Esophagus squamous epithelium (tissue), 5 donors: ENCODE measurements at places on chromosomes 5 and 9.

DNA sequence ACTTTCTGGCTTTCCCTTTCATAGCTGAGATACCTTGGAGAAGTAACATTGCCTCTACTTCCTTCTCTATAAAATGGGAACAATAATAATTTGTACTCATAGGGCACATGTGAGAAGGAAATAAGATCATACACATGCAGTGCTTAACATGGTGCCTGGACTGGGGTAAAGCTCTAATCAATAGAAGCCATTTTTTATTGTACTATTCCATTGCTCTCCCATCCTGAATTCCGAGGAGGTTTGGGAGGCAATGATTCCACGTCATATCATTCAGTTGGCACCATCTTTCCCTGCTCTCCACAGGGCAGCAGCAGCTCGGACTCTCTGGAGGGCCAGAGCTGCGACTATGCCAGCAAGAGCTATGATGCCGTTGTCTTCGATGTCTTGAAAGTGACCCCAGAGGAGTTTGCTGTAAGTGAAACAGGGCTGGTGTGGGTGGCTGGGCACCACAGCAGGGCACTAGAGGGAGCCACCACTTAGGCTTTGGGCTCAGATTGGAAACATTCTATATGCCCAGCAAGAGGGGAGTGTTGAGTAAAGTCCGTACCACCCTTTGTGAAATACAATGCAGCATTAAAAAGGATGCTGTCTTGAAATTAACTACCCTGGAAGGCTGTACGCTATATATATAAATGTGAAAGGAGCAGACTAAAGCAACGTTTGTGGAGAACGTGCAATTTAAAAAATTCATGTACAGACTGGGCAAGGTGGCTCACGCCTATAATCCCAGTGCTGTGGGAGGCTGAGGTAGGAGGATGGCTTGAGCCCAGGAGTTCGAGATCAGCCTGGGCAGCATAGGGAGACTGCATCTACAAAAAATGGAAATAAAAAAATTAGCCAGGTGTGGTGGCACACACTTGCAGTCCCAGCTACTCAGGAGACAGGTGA lies 51.2 kb downstream of the RALGPS1 start:
- no peak for DNase-seq

DNA sequence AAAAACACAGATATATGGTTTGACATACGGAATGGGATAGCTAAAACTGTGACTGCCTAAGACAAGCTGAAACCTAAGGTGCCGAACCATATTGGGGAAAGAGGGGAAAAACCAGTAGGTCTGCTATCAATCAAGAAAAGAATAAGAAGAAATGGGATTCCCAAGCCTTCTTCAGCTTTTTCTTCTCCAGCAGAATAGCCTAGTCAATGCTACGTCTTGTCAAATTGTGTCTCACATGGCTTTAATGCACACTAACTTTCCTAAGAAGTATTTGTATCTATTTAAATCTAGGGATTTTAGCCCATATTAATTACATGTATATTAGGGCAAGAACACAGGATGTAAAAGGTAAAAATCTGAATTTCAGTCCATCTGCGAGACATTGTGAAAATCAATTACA lies 797 bp upstream of the FBXO38 start:
- no peak for DNase-seq

DNA sequence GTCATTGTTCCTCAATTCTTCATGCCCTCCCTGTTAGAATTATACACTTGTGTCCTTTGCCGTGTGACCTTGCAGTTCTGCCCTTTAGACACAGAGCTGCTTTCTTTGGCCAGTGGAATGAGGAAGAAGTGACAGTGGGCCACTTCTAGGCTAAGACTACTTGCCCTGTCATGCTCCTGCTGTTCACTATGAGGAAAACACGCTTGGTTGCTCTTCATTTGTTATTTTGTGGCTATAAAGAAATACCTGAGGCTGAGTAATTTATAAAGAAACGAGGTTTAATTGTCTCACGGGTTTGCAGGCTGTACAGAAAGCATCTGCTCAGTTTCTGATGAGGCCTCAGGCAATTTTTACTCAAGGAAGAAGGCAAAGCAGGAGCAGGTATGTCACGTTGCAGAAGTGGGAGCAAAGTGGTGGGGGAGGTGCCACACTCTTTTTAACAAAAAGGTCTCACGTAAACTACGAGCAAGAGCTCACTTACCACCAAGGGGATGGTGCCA lies 279.1 kb upstream of the DMAC1 start:
- DNase-seq, result no peak

- no peak for DNase-seq
Measured at GRCh38 chr9:4831119-4831518, 38.4 kb downstream of the RCL1 start.

DNA sequence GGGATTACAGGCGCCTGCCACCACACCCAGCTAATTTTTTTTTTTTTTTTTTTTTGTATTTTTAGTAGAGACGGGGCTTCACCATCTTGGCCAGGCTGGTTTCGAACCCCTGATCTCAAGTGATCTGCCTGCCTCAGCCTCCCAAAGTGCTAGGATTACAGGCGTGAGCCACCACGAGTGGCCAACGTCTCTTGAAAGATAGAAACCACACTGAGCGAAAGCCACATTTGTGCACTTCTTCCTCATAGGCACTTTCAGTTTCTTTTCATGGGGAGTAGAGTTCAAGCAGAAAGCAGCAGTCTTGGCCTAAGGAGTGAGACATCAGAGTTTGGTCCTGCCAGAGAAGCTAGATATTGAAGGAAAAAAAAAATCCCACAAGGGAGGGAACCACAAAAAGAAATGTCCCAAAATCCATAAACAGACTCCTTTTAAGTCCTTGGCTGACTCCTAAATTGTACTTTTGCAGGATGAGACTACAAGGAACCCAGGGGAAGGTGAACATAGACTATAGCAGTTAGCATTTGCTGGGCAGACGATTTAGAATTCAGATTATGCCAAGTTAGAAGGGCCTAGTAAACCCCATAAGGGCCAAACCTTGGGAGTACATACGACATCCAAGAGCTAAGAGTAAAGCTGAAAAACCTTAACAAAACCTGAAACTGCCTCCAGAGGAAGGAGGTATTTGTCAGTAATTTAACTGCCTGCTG lies 43.9 kb upstream of the GLIPR2 start:
- DNase-seq, result no peak

DNA sequence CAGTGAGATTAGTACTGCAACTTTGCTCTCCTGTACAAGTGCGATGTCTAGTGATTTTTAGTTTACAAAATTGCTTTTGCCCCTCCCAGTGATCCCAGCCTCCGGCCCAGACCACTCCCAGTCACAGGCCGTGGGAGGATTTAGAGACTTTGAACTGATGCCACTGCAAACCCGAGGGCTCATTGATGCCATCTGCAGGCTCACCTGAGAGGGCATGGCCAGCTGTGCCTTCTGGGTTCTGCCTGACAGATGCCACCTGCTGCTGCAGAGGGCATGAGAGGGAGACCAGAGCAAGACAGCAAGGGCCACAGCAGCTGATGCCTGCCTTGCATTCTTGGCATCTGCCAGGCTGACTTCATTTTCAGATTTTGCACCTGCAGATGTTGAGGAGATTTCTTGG lies 593.8 kb downstream of the CDK5RAP2 start:
- no peak for DNase-seq

GRCh38 chr5:84248013-84248412 lies 136.7 kb downstream of the EDIL3 start:
- DNase-seq, result no peak

- DNase-seq, result no peak
Measured at GRCh38 chr5:115480271-115480670, 64.3 kb downstream of the FEM1C start.

DNA sequence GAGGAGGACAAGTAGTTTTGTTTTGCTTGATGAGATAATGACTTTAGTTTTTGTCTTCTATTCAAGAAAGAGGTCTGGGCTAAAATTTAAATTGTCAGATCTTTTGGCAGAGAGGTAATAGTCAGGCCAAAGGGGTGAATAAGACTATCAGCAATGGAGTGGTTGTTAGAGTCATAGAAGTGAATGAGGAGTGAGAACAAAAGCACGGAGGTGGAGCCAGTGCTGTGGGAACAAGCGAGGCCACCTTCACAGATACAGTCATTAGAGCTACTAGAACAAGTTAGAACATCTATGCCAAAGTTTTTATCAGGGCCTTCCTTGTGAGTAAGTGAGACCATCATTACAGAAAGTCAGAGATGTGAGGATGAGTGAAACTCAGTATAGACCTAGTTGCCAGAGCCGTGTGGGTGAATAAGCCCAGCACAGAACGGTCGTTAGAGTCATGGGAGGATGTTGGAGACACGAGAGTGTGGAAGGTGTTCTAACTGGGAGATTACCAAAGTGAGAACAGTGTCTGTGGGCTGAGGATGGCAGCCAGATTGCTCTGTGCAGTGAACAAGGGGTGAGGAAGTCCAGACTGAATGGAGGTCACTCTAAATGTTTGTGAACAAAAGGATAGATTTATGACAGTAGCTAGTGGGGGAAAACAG lies 135.1 kb downstream of the RPS23 start:
- no peak for DNase-seq

DNA sequence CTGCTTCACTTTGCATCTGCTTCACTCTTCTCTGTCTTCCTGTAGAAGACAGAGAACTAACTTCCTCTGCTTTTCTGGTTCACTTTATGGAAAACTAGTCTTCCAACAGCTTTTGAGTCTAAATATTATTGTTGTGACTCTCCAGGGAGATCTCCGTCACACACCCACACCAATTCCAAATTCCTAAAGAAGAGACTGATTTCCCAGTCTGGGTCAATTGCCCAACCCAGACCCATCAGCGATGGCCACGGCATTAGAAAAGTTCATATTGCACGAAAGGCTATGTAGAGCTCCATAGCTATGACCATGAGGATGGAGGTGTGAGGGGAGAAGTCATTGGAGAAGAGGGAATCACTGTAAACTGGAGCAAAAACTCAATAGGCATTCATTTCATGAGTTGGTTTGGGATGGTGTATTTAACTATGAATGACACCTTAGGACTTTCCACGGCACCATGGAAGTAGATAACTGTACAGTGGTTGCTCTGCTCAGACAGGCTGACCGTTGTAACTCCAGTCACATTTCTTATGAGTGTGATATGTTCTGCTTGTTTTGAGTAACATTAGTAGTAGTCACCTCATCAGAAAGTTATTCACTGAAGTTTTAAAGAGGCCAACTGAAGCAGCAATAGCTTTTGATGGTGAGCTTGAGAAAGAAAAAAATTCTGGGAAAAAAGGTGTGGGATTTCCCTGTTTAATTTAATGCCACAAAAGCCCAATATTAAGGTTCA lies 78.1 kb upstream of the MAMDC2 start:
- no peak for DNase-seq

DNA sequence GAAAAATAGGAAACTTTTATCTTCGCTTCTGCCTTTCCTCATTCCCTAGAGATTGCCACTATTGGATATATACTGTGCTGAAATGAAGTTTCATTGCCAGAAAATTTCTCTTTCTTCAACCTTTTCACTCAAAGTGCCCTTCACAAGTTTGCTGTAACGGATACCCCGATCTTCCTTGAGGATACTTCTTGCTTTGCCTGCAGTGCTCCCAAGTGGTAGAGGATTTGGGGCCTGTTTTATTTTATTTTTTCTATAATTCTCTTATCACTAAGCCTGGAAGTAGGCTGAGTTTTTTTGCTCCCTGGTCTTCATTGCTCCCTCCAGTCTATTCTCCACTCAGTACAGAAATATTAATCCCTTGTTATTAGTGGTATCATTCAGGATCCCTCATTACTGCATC lies 481.4 kb upstream of the CDH18 start:
- no peak for DNase-seq

- DNase-seq, result no peak
Measured at GRCh38 chr9:129490583-129491486, 130.1 kb downstream of the C9orf50 start.

GRCh38 chr5:912280-913091 lies 19.8 kb downstream of the TRIP13 start:
- no peak for DNase-seq

- no peak for DNase-seq
Measured at GRCh38 chr5:149757197-149757947, 27.3 kb downstream of the PPARGC1B start.

- DNase-seq, result no peak
Measured at GRCh38 chr5:98454904-98455303, 318.6 kb upstream of the RGMB start.

GRCh38 chr5:12141496-12141895 lies 237.2 kb upstream of the CTNND2 start:
- no peak for DNase-seq

DNA sequence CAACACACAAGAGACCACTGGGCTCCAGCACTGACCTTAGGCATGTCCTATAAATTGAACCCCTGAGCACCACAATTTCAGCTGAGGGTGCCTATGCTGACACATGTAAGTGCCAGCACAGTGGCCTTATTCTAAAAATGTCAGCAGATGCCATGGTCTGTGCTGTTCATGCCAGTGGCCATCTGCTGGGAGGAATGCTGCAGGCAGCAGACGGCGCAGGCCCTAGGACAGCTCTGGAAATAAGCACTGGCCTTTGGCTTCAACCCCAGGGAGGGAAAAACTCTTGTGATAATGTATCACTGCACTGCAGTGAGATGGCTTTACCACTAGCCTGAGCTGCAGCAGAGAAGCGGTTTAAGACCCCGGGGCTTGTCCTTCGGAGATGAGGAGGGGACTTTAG lies 98.5 kb downstream of the SYK start:
- no peak for DNase-seq

DNA sequence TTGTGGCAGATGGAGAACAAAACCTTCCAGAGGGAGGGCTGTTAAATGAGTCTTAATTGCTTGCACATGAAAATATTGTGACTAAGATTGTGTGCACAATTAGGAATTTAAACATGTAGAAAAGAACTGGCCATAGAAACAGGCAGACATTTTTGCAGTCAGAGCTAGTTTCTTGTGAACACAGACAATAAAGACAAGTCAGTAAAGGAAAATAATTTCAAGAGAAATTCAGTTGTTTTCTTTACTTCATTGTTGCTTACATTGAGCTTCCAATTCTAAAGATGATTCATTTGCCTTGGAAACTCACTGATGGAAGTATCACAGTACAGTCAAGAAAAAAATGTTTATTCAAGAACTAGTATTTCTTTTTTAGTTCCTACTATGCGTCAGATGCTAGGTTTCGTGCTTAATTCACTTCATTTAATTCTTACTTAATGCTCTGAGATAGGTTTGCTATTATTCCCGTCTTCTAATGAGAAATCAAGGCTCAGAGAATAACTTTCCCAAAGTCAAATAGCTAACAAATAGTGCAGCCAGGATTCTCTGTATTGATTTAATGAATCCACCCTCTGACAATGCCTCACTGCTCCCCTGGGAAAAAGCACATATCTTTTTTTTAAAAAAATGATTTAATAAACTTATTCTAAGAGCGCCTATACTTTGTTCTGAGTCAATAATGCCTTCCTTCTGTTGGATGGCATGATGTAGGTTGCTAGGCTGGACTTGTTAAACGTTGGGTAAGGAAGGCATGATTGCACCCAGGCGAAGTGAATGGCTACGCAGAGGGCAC lies 581.4 kb downstream of the RAB3C start:
- no peak for DNase-seq

GRCh38 chr5:151682240-151682639 lies 4.5 kb downstream of the SPARC start:
- no peak for DNase-seq

GRCh38 chr5:179124853-179125788 lies 64.9 kb downstream of the ZNF354C start:
- DNase-seq, result no peak

DNA sequence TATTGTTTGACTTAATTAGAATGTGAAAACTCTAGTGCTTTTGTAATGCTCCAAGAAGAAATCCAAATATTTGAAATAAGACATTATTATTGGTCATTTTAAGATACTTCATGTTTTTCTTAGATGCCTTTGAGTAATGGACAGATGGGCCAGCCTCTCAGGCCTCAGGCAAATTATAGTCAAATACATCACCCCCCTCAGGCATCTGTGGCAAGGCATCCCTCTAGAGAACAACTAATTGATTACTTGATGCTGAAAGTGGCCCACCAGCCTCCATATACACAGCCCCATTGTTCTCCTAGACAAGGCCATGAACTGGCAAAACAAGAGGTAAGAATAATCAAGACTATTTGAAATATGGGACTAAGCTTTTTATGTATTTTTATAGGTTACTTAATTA lies 69.2 kb upstream of the SREK1 start:
- no peak for DNase-seq
